ENCODE measurements at places on chromosomes 4 and X.

GRCh38 chrX:8755813-8756212 lies 23.9 kb upstream of the ANOS1 start:
- DNase-seq, result no peak

DNA sequence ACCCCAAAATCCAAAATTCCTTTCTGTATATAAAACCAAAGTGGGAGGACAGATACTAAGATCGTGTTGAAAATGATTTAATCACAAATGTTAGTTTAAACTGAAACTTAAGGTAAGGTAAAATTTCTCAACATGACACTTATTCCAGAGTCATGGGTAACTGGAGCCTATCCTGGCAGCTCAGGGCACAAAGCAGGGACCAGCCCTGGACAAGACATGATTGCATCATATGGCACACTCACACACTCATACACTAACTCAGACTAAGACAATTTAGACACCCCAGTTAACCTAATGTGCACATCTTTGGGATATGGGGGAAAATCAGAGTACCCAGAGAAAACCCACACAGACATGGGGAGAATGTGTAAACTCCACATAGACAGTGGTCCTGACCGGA lies 244.1 kb upstream of the TEX13A start:
- no peak for DNase-seq

GRCh38 chr4:130985371-130985770 lies 1889.4 kb downstream of the C4orf33 start:
- no peak for DNase-seq

GRCh38 chr4:11149612-11150259 lies 279.0 kb downstream of the HS3ST1 start:
- no peak for DNase-seq

- DNase-seq, result no peak
These were observed 341.4 kb upstream of the NOCT start for GRCh38 chr4:138674209-138674608.

- no peak for DNase-seq
These were observed 261.0 kb downstream of the PDGFC start for GRCh38 chr4:156710365-156711192.

DNA sequence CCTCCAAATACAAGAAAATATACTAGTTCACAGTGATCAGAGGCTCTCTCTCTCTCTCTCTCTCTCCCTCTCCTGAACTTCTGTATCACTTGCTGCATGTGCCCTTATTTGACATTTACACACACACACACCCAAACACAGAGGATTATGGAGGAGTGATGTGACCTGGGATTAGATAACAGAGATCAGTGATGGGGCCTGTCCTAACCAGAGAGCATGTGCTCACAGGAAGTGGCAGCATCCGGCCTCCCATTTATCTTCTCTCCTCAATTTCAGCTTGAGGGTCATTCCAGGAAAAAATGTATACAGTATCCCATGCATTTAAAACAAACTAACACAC lies 143.0 kb downstream of the TSPAN5 start:
- no peak for DNase-seq

- no peak for DNase-seq
These were observed 59.1 kb upstream of the USP9X start for GRCh38 chrX:41025926-41026701.

DNA sequence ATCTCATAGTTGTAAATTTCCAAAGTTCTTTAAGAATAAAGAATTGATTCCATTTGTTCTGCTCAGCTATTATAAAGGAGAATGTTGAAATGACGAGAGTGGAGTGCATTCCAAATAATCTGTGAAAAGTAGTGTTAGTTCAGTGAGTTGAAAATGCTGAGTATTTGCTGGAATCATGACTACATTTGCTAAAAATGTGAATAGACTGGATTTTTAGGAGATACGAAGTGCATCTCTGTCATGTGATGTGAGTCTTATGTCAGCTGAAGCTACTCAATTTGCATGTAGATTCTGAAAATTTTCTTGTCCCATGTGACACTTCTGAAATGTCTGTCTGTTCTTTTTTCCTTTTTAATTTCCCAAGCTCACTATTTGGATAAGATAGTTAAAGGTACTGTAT lies 206.0 kb downstream of the DCTD start:
- DNase-seq, result no peak

Measured in SW480 (cell line).